Right cardiac atrium (tissue), 5 donors: ENCODE measurements at places on chromosomes 2 and 18. TPM values are rescaled to one million over a fixed set of nuclear protein-coding genes. Genes with fewer than 3 reads are reported as not detected.

DNA sequence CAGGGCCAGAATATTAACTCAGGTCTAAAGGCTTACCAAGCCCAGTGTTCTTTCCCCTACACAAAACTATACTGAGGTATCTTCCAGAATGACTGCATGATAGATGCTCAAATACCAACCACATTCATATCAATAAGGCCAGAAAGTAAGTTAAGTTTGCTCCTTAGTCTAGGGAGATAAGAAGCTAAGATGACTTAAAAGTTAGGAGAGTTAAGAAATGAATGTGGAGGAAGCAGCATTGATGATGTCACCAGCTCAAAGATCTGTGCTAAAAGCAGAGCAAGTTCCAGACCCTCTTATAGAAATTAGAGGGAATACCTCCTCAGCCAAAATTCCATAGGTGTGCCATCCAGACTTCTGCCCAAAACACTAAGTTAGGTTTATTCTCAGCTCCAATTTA lies 6.1 kb downstream of the PPP4R1 start:
- DNase-seq, result no peak

DNA sequence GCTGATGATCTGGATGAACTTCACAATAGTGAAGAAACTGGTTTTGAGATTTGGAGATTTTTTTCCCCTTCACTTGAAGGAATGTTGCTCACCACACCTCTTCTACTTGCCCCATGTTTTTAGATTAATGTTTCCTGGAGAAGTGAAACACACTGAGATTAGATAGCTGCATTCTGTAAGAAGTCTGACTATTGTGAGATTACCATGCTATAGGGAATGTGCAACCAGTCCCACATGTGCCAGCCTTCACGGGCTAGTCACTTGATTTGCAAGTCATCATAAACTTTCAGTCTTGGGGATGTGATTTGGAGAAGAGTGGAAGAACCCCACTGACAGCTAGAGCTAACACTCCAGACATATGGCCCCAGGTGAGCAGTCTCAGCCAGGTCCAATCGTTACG lies 7.4 kb upstream of the CCNYL1 start:
- DNase-seq, result no peak

DNA sequence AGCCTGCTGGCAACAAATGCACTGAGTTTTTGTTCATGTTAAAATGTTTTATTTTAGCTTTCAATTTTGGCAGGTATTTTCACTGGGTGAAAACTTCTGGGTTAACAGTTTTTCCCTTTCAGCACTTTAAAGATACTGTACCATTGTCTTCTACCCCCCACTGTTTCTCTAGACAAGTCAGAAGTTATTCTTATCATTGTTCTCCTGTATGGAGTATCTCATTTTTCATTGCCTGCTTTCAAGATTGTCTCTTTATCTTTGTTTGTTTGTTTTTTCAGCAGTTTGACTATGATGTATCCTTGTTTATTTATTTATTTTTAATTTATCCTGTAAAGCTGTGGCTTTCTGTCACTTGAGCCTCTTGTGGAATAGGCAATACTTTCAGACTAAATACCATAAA lies 277.0 kb downstream of the ICOS start:
- DNase-seq, result no peak

DNA sequence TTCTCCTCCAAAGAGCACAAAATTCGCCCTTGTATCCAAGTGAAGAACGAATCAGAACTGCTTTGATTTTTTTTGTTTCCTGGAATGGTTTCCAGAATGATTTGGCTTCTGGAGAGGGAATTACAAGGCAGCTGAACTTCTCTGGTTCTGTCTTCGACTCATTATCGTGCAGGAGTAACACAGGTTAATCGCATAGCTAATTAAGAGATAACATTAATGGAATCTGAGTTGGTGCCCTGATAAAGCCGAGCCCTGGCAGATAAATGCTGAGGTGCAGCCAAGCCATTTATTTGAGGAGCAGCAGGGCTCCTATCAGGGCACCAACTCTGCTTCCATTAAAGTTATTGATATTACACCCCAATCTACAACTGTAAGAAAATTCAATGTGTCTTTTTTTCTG lies 433.7 kb downstream of the ZNF521 start:
- no peak for DNase-seq

DNA sequence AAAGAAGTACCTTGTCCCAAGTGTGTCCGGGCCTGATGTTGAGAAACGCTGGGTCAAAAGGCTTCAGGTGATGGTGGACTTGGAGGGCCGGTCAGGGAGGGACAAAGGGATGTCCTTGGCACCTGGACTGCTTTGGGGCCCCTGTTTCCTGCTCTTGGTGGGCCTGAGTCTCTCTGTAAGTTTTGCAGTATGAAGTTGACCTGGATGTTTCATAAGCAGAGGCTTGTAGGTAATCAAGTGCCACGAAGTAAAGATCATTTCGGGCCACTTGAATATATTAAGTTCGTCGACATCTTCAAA lies 29.4 kb downstream of the ASAP2 start:
- no peak for DNase-seq

Gene PARD3B
- 15.6 TPM for total RNA-seq

Gene COLEC12
- 6.5 TPM for total RNA-seq

Gene CIB4
- total RNA-seq, result not detected
